Effector memory CD4-positive, alpha-beta T cell (primary cell): ENCODE measurements at places on chromosomes 1 and 21.

DNA sequence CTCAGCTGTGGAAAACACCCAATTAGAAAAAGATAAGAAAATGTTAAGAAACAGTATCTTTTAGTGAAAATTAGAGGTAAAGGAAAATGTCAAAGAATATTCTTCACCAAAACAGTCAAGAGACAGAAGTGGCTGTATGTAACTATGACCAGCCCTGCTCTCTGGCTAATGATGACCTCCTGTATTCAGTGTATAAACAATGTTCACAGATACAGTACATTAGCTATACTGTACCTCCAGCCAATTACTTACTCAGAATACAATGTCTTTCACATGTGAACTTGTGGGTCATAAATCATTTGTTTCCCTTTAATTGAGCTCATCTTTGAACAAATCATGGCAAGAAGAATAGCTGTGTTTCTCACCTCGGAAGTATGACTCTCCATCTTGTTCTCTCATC lies 432.0 kb downstream of the LMO4 start:
- H3K27ac ChIP-seq, result no peak overlapping the region
- no peak overlapping the region for H3K4me3 ChIP-seq
- H3K36me3 ChIP-seq, result no peaks in the 10 kb centered on the region
- no peak for DNase-seq
- H3K27me3 ChIP-seq, result no peaks in the 10 kb centered on the region

DNA sequence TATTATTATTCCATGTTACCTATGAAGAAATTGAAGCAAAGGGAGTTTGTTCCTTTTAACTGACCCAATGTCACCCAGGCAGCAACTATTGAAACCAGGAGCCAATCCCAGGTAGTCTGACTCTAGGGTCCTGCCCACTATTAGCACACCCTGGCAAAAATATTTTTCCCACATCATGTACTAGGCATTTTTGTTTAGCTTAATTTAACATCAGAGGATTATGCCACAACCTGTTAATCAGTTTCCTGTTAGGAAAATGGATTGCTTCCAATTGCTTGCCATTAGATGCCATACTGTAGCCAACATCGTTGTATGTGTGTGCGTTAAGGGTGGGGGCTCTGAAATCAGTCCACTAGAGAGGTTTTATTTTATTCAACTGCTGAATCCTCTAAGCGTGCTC lies 281.1 kb downstream of the DNM3 start:
- no peaks in the 10 kb centered on the region for H3K27me3 ChIP-seq
- H3K36me3 ChIP-seq, result no peaks in the 10 kb centered on the region
- peaks cover 6% of the 10 kb centered on the region for H3K4me1 ChIP-seq
- no peak for DNase-seq

- H3K36me3 ChIP-seq, result no peaks in the 10 kb centered on the region
- no peak overlapping the region for H3K4me3 ChIP-seq
- no peak for DNase-seq
- H3K27me3 ChIP-seq, result peaks cover 7% of the 10 kb centered on the region
- H3K4me1 ChIP-seq, result no peaks in the 10 kb centered on the region
Measured at GRCh38 chr1:19825298-19825697, 10.2 kb upstream of the RNF186 start.

GRCh38 chr1:185704181-185704580 lies 30.0 kb upstream of the HMCN1 start:
- H3K36me3 ChIP-seq, result no peaks in the 10 kb centered on the region
- H3K27me3 ChIP-seq, result no peaks in the 10 kb centered on the region
- H3K4me3 ChIP-seq, result no peak overlapping the region

DNA sequence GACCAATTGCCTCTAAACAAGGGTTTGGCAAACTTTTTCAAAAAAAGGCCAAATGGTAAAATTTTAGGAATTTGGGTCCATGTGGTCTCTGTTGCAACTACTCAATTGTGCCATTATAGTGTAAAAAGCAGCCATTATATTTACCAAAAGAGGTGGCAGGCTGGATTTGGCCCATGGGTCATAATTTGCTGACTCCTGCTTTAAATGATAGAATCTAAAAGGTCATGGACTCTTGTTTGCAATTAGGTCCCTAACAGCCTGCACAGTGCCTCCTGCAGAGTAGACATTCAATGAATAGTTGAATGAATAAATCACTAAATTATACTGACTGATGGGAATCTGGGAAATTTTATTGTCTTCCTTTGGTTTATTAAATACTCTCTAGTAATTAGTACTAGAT lies 6.2 kb downstream of the BECN2 start:
- no peak overlapping the region for H3K4me3 ChIP-seq
- no peaks in the 10 kb centered on the region for H3K4me1 ChIP-seq
- H3K36me3 ChIP-seq, result no peaks in the 10 kb centered on the region
- H3K27ac ChIP-seq, result no peak overlapping the region

GRCh38 chr21:36854391-36854790 lies 112.1 kb downstream of the HLCS start:
- DNase-seq, result no peak
- no peaks in the 10 kb centered on the region for H3K27me3 ChIP-seq
- no peak overlapping the region for H3K4me3 ChIP-seq
- H3K27ac ChIP-seq, result no peak overlapping the region
- H3K4me1 ChIP-seq, result no peaks in the 10 kb centered on the region

DNA sequence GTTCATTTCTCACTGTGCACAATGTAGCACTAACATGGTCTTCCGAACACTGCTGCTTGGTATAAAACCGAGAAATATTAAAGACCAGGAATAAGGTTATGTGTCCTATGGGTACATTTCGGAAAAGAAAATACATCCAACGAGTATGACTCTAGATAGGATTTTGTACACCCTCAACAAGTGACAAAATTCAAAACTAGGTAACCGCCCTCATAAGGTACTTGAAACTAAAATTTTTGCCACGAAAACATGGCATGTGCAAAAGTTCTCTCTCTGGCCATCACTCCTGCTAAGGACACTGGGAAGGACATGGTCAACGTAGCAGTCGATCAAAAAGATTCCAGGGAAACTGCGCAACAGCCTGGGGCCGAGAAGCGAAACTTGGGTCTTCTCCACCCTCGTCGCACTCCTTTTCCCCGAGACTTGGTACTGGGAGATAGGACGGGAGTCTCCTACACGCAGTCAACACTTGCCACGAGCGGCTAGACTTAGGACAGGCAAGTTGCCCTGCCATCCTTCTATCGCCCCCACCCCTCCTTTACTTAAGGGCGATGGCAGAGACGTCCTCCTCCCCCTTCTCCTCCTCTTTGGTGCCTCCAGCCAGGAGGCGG lies 338 bp upstream of the TOR1AIP1 start:
- no peaks in the 10 kb centered on the region for H3K27me3 ChIP-seq
- H3K4me1 ChIP-seq, result peaks cover 24% of the 10 kb centered on the region
- H3K4me3 ChIP-seq, result peak overlapping the region; percentile 81
- peak overlapping the region; percentile 99 for H3K27ac ChIP-seq
- DNase-seq, result no peak
- H3K36me3 ChIP-seq, result peaks cover 11% of the 10 kb centered on the region

DNA sequence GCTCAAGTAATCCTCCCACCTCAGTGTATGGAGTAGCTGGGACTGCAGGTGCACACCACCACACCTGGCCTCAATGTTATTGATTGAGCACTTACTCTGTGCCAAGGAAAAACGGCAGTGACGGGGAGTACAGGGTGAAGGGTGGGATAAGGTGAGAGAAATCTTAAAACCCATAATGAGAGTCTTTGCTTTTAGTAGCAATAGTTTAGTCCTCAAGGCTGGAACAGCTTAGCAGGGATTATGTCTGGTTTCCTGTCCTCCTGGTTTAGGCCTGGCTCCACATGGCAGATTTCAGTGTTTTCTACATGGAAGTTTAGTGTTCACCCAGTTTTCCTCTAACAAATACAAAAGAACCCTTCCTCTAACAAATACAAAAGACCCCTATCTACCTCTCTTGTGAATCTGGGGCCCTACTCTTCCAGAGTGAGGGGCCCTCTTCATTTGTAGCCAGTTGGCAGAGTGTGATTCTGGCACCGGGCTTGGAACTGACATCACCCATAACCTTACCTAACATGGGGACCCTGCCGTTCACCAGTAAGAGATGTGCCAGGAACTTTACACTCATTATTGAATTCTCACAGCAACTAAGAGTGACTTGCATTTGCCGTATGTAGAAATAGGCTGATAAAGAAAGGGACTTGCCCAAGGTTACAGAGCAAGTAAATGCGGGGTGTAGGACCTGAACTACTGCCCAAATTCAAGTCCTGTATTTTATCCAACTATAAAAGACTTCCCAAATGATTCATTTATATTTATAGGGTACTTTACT lies 6.9 kb downstream of the ZNF691 start:
- H3K4me1 ChIP-seq, result no peaks in the 10 kb centered on the region
- no peaks in the 10 kb centered on the region for H3K27me3 ChIP-seq
- H3K27ac ChIP-seq, result no peak overlapping the region
- no peak for DNase-seq
- no peak overlapping the region for H3K4me3 ChIP-seq

GRCh38 chr1:70017770-70018169 lies 187.6 kb downstream of the LRRC40 start:
- no peaks in the 10 kb centered on the region for H3K36me3 ChIP-seq
- no peaks in the 10 kb centered on the region for H3K4me1 ChIP-seq
- H3K27ac ChIP-seq, result no peak overlapping the region
- no peak for DNase-seq

GRCh38 chr1:40153073-40153770 lies 8.0 kb upstream of the RLF start:
- no peaks in the 10 kb centered on the region for H3K27me3 ChIP-seq
- H3K36me3 ChIP-seq, result no peaks in the 10 kb centered on the region
- no peaks in the 10 kb centered on the region for H3K4me1 ChIP-seq
- no peak for DNase-seq
- no peak overlapping the region for H3K27ac ChIP-seq
- H3K4me3 ChIP-seq, result no peak overlapping the region

DNA sequence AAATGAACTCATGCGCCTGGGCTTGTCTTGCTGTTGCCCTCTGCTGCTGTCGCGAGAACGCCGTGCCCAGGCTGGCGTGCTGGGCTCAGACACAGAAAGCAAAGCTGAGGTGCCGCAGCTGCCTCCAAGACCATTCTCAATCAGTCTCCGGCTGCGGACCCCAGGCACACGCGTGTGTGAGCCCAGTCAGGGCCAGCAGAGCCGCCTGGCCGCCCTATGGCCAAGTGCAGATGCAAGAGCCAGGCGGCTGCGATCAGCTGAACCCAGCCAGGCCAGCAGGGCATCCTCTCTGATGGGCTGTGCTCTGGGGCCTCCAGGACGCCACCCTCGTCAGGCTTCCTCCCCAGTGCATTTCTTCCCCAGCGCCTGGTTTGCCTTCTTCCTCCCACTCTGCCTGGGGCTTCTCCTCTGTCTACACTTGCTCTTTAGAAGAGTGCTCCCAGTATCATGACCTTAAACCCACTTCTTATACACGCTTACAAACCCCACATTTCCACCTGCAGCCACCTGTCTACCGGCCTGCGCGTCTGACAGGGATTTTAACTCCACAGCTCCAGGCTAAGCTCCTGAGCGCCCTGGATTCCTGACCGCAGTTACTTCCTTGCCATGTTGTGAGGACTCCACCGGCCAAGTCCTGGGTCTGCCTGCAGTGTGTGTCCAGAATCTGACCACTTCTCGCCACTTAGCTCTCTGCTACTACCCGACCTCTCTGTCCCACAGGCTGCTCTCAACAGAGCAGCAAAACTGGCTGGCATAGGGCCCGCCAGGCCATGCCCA lies 21.7 kb upstream of the LRRC47 start:
- H3K4me1 ChIP-seq, result no peaks in the 10 kb centered on the region
- no peak overlapping the region for H3K4me3 ChIP-seq
- H3K27ac ChIP-seq, result no peak overlapping the region
- no peak for DNase-seq

DNA sequence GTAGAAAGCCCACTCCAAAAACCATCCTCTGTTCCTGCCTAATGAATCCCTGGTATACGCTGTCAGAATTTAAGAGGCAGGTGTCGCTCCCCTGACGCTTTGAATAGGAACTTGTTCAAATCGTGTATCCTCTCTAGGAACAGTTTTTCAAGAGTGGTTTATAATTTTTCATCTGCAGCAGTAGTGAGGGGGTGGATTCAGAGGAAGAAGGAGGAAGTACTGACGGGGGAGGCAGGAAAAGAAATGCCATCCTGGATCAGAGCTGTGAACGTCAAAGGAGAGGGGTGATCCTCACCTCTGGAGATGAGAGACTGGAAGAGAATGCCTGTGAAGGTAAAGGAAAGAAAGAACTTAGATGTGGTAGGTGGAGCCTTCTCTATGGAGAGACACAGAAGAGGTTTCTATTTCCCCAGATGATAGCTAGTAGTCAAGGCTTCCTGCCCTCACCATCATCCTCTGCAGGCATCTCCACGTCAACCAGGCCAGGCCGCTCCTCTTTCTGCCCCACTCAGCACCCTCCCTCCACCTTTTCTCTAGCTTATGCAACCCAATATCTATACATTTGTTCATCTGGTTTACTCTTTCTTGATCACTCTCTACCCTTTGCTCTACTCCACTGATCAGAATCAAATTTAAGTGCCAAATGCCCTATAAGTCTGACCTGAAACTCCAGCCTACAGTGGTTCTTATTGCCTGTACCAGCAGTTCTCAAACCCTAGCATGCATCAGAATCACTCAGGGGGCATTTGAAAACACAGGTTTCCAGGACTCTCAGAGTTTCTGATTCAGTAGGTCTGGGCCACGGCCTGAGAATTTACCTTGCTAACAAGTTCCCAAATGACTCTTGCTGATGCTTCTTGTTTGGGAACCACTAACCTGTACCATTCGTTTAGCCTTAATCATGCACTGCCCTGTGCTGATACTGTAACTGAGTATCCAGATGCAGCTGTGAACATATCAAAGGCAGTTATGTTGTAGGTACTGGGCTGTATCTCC lies 13.1 kb upstream of the BCL9 start:
- no peak overlapping the region for H3K27ac ChIP-seq
- no peaks in the 10 kb centered on the region for H3K4me1 ChIP-seq
- H3K4me3 ChIP-seq, result no peak overlapping the region
- no peaks in the 10 kb centered on the region for H3K36me3 ChIP-seq
- DNase-seq, result no peak
